PC-9 (cell line): ENCODE measurements at places on chromosomes 6 and 20.
A peak's percentile ranks its signal among the peaks of the same experiment; 100 is the strongest.

- DNase-seq = no peak
These were observed 50.3 kb upstream of the MCM9 start for GRCh38 chr6:118985123-118985830.

- DNase-seq = peak; percentile 41
These were observed 3.0 kb upstream of the GOPC start for GRCh38 chr6:117605169-117605826.

- no peak for DNase-seq
These were observed 287.1 kb downstream of the GMDS start for GRCh38 chr6:1958257-1958656.

GRCh38 chr20:32404017-32404416, 45.9 kb downstream of the ASXL1 start:
- no peak for DNase-seq

GRCh38 chr6:43851204-43851865, 81.3 kb downstream of the VEGFA start:
- DNase-seq = peak; percentile 65

DNA sequence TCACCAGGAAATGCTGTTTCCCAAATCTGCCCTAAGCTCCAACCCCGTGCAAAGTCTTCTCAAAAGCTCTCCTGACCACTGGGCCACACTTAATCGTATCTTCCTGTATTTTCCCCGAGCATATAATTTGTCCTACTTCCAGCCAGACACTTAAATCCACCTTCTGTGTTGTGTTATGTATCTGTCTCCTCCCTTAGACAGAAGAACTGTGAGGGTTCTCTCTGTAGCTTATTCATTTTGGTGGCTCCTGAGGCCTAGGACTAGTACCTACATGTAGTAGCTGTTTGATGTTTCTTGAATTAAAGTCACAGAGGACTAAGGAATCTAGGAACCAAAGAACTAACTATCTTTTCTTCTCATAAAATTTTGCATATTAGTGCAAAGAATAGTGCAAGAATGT, 292.6 kb downstream of the ALDH8A1 start:
- no peak for DNase-seq

DNA sequence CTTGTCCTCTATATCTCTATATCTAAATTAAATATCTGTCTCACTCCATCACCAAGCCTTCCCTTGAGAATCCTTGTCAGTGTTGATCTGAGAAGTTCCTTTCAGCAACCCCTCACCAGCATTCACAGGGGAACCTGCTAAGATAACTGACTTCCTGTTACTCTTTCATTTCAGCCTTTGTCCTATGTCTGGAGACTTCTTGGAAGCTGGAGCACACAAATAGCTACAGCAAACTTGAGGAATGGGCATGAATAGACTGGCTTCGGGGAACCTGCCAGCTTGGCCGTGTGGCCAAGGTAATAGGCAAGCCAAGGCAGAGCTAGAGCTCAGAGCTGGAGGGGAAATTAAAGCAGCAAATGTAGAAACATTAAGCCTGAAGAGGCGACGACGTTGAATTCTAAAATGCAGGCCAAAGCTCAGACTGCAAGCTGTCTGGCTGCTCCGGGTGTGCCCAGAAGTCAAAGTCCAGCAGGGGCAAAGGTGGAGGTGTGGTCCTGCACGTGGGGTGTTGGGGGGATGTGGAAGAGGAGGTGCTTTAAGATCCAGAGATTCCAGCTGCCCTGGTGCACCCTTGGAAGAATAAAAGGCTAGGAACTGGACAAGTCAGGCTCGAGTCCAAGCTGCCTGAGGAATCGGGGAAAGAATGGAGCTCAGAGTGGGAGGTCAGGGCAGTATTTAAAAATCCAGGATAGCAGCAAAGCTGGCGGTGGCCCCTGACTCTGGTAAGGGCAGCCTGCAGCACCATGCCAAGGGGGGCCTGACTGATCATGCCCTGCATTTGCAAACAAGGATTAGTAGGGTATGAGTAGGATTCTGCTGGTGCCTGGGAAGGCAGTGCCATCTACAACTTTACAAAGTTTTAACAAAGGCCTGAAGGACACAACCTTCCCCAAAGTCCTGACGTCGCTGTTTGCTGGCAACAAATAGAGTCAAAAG, 185.0 kb upstream of the SGK1 start:
- DNase-seq = no peak

DNA sequence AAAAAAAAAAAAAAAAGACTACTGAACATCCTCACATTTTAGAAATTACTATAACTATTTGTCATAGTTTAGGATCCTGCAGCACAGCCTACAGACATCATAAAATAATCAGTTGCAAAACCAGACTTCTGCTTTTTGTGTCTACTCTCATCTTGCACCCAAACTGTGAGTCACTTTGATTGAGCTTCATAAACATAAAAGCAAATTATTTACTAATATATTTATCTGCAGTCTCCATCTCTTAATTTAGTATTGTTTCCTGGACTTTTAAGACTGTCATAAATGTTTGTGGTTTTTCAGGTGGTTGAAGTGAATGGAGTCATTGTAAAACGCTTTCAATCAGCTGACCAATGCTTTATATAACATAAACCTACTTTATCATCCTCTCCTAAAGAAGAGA, 14.8 kb upstream of the CALHM6 start:
- DNase-seq = no peak

- no peak for DNase-seq
These were observed 30.8 kb downstream of the AGPAT4 start for GRCh38 chr6:161242779-161243693.

DNA sequence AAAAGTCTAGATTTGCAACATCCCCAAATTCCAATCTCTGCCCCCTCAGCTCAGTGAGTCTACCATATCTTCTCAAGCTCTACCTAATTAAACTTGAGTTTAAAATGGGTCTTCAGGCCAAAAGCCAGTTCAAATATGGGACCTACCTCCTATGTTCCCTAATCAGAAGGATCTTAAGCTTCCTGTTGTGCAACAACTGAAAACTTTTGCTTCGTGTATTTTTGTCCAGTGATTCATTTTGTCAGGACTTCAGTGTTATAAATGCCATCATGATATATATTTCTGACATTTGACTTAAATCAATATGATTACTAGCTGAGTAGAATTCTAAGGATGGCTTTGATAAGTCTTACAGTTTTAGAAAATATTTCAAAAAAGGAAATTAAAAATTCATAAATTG, 622.6 kb upstream of the PTCHD4 start:
- no peak for DNase-seq

GRCh38 chr6:30508890-30509736, 19.8 kb downstream of the HLA-E start:
- no peak for DNase-seq

DNA sequence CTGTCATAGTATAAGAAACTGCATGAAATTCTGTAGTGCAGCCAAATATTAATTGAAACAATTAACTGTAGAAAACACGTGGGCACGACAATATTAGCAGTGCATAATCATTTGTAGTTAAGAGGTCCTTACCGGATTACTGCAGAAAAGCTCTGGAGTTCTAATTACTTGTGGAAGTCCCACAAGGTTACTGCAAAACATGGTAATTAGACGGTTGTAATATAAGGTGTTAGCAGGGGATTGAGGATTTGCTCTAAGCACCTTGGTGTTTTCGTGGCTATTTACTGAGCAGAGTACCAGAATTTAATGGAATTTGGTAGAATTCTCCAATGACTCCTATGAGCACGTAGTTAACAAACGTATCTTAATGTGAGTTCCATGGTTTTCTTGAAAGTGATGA, 473.6 kb upstream of the AGPAT4 start:
- no peak for DNase-seq

DNA sequence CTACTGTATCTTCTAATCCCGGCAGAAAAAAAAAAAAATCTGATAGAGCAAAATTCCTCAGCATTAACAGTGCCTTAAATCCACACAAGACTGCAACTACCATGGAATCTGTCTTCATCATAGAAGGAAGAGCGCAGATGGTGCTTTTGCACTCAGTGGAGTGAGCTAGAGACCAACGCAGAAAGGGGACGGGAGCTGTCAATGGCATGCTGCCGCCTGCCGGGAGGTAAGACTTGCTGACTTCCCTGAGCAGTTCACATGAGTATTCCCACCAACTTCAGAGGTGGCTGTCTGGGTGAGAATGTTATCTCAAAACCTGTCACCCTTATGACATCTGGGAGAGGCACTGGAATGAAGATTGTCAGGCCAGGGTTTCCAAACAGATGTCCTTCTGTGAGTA, 35.6 kb downstream of the DZANK1 start:
- DNase-seq = no peak

DNA sequence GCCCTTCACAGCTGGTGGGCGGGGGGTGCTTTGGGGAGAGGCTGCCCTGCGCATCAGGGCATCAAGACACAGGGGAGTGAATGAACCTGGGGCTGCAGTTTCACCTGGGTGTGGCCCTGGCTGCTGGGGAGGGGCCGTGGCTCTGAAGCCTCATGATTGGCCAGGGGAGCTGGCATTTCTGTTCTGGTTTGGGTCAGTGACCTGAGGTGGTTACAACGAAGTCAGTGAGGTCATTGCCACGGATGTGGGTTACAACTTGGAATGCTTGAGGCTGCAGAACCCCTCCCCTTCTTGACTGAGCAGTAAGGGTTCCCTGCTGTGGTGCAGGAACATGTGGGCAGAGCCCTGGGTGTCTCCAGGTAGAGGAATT, 3.0 kb downstream of the TCEA2 start:
- peak; percentile 96 for DNase-seq

DNA sequence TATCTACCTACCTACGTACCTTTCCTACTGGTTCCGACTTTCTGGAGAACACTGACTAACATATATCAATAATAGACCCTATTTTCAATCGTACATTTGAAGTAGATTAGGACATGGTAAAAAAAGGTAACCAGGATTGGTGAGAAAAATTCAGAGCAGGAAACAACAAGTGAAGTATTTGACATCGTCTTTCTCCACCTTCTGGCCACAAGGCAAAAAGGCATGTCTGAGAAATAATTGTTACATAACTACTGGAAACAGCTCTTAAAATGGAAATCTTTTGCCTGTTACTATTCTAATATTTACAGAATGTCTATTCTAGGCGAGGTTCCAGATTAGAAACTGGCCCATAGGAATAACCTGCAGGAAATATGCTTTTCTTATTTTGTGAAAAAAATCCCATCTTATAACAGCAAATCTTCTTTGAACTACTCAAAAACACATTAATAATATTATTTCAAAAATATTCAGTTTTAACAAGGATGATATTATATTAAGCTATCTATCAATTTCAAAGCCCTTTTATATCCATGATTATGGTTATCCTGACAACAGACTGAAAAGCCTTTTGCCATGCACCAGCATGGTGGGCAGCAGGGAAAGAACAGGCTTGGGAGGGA, 80.8 kb downstream of the RCAN2 start:
- peak; percentile 23 for DNase-seq

DNA sequence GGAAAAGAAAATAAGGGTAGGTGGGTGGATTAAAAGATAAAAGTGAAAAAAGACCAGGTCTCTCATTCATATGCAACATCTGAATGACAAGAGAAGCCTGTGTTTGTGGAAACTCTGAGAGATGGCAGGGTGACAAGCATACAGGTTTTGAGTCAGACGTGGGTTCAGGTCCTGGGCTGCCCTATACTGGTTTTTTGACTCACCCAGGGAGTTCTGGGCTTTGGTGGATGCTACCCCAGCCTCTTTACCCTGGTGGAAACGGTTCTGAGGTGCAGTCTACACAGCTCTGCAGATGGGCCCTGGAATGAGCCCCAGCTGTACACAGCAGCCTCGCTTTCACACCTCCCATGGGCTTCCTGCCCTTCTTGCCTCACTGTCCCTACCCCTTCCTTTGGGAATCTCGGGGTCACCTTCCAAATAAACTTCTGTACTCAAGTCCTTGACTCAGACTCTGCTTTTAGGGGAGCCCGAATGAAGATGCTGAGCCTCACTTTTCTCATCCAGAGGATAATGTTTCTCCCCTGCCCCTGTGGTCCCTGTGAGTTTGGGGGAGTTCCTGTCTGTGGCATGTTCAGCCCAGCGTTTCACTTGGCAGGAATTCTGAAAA, 77.7 kb upstream of the CLDN20 start:
- DNase-seq = no peak

DNA sequence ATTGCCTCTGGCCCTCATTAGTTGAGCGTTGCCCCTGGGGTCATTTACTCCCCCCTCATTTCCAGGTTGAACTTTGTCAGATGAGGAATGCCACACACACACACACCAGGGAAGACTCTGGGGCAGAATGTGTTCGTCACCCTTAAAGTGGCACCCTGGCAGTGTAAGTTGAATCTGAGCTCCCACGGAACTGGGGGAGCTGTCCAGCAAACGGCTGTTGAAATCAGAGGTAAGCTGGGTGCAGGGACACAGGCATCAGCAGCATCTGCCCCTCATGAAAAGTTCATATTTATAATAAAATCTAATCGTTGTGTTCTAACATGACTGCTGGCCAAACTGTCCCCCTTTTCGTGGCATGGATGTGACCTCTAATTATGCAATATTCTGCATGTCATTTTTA, 4.3 kb upstream of the MC3R start:
- DNase-seq = no peak

DNA sequence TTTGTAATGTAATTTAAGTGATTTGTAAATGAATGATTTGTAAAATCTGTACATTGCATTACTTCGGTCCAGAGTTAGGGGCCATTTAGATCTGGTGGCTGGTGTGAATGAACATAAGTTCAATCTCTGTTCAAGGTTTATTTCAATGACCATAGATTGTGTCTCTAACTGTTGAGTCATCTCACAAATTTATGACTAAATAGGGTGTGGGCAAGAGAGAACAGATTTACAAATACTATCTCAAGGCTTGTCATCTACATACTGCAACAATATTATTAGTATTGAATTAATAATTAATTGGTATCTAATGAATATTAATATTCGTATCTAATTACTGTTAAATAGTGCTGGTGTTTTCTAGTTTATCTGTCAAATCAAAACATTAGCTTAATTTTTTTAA, 115.3 kb upstream of the EDN1 start:
- DNase-seq = peak; percentile 48

DNA sequence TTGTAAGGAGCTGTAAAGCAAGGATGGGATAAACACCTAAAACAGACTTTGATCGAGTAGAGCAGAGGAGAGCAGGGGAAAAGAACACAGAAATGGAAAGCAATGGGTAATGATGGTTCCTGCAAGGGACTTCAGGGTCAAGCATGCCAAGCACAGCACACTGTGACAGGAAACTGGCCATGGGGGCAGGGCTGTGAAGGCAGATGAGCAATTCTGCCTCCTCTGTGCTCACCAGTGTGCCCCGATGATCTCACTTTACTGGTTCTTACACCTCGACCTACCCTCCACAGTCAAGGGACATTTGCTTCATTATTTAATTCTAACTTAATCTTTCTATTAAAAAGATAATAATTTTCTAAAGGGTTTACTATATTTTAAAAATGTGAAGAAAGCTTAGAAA, 21.6 kb upstream of the MYB start:
- no peak for DNase-seq

DNA sequence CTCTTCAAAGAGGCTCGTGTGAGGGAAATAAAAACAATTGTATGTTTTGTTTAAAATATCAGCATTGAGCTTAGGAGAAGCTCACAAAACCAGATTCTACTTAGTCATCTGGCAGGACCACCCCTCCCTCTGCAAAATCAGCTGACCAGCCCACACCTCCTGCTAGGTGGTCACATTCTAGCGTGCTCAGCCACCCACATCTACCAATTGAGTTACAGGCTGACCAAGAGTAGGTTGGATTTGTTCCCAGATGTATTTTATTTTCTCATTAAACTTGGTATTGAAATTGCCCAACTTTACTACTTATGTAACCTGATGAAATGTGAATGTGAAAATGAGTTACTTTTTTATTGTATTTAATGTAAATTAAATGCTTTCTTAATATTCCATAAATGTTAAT, 56.2 kb downstream of the SLC22A2 start:
- no peak for DNase-seq
